ENCODE measurements at places on chromosomes 5 and 9.

DNA sequence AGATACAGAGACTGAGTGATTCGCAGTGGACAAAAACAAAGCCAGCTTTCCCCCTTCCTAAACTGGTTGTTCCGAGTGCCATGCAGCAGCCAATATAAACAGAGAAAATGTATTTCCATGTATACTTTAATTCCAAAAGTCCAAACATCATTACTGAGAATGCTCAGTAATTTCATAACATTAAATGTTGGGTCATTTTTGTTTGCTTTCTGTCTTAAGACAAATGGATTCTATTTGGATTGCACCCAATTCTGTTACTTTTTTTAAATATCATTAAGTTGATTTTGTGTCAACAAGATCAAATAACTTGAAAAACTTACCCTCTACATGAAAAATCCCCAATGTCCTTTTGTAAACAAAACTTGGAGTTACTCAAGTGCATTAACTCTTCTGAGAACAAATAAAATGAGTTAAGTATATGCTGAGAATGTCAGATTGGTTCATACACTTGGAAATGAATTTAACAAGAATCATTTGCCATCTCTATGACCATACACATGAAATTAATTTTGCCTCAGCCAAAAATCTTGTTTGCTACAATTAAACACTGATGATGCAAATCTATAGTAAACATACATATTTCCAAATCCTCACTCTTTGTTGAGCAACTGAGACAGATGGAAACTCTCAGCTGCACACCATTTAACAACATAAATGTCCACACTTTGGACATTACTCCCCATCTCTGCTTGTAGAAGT is 19.4 kb downstream of the LURAP1L start:
- no peak for DNase-seq

- DNase-seq: no peak
These were observed 3.8 kb upstream of the ELAVL2 start for GRCh38 chr9:23829580-23830475.

GRCh38 chr5:86749841-86750240 is 132.1 kb downstream of the COX7C start:
- DNase-seq: no peak

- no peak for DNase-seq
These were observed 33.9 kb upstream of the ALDH1B1 start for GRCh38 chr9:38358390-38359296.
